Thoracic aorta (tissue), 2 donors: ENCODE measurements at places on chromosomes 7 and 10. TPM values are rescaled to one million over a fixed set of nuclear protein-coding genes. Genes with fewer than 3 reads are reported as not detected.

DNA sequence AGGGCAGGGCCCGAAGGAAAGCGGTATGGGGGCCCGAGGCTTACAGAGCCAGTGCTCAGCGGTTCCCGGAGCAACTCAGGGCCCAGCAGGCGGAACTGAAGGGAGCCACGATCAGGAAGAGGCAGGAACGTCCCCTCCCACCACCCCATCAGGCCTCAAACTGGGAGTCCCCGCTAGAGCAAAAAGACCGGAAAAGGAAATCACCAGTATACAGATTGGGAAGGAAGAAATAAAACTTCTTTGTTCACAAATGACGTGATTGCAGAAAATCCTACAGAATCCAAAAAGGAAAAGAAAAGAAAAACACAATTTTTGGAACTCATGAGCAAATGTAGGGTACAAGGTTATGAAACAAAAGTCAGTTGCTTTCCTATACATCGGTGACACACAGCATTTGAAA is 21.6 kb upstream of the ZFAND2A start:
- DNase-seq = no peak

DNA sequence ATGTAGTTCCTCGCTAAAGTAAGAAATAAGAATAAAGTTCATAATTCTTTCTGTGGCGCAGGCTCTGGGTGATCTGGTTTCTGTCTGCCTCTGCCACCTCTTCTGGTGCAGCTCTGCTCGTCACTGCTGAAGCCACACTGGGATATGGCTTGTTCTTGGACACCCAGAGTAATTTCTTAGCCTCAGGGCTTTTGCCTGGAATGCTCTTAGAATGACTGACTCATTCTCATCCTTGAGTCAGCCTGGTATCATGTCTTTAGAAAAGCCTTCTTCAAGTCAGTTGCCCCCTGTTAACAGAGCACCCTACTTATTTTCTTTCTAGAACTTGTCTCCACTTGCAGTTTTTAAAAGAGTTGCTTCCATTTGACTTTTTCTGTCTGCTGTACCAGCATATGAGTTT is 2.0 kb downstream of the ZSCAN25 start:
- DNase-seq = no peak

DNA sequence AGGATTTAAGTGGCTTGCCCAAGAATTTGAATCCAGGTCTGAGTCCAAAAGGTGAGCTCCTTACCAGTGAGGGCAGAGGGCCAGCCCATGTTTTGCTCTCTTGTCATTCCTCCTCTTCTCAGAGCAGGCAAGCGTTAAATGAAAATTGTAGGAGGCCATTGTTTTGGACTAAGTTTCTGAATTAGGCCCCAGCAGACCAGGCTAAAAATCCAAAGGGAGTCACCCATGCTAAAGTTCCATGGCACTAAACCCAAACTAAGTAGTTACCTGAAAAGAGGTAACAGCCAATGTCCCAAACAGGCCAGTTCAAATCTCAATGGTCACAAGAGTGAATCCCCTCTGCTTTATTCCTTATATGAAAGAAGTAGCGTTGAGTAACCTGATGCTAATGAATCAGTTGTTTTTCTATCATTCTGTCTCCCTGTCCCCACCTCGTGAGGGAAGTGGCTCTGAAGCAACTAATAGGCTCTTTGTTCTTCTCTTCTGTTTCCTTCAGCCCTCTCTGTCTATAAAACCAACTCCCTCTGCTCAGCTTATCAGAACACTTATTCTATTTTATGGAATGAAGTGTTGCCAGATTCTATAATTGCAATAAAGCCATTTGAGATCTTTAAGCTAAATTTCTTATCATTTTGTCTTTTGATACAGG is 17.5 kb upstream of the CDH23 start:
- DNase-seq = no peak

Gene LARP4B
- 42.2 TPM for total RNA-seq

Gene PLAC9
- total RNA-seq = 42.7 TPM

Gene TRIM73
- total RNA-seq = 2.2 TPM

Gene NPTX2
- 55.7 TPM for total RNA-seq

DNA sequence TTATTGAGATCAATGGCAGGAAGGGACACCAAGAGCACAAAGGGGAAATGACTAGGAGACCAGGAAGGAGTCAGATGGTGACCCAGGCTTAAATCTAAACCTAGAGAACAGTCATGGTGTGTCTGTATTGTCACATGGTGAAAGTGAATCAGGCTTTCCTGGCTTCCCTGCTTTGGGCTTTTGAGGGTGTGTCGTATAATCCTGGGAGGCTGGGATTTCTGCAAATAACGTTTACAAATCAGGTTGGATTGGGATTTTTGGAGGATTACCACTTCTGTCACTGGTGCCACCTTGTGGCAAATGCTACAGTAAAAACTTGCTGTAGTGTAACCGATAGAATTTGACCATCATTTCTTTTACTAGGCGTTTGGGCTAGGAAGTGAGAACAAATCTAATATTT is 502.6 kb downstream of the NRG3 start:
- no peak for DNase-seq

DNA sequence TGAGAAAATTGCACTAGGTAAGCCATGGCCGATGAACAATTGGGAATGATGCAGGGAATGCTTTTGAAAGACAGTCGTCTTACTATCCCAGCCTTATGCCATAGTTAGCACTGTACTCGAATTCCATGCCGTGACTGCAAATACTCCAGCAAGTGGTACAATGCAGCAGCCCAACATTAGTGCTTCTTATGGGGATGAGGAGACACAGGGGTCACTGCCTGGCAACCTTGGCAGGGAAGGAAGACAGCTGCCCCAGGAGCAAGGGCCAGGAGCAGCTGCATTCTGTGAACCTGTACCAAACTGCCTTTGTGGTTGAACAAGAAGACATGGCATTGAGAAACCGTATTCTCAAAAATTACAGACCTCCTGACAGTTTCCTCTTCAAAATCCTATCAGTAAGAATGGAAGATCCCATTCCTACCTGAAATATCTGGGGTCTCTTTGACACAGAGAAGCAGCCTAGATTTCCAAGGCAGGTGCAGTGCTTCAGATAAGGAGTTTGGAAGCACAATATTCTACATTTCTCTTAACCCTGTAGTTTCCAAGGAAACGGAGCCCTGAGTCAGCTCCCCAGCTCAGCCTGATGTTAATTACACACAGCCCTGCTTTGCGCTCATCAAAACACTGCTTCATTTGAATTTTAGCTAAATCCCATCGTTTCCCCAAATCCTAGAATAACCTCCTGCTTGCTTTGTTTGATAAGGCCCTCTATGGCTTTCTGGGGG is 49.0 kb upstream of the FRMD4A start:
- DNase-seq = no peak

DNA sequence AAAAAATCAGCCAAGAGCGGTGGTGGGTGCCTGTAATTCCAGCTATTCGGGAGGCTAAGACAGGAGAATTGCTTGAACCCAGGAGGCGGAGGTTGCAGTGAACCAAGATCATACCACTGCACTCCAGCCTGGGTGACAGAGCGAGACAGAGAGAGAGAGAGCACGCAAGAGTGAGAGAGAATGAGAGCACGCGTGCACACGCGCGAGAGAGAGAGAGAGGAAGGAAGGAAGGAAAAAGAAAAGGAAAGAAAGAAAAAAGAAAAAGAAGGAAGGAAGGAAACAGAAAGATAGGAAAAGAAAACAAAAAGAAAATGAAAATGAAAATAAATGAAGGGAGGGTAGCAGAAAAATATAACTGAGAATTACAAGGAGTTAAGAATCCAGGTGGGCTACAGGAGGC is 82.7 kb downstream of the SVOPL start:
- DNase-seq = no peak

Gene JAZF1
- 16.5 TPM for total RNA-seq

DNA sequence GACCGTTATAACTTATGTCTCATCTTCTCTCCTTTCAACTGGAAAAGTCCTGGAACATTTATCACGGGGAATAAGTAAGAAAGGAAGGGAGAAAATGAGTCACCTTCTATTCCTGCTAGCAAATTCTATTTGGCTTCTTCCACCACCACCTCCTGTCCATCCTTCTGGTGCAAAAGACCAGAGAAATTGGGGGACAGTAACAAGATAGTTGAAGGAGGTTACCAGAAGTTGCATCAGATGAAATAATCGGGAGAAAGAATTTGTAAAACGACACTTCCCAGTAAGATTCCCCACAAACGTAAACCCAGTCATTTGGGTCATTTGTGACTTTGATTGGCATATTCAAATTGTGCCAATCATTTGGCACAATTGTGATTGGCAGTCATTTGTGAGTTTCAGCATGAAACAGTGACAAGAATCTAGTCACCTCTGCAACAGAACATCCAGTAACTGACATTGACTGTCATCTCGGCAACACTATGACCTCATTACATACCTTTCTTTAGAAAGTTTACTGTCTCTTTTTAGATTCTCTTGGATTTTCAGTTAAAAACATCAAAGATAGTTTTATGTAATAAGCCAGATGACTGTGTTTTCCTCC is 51.3 kb upstream of the PIK3CG start:
- no peak for DNase-seq

- no peak for DNase-seq
These were observed 58.9 kb downstream of the HIBADH start for GRCh38 chr7:27603813-27604212.

DNA sequence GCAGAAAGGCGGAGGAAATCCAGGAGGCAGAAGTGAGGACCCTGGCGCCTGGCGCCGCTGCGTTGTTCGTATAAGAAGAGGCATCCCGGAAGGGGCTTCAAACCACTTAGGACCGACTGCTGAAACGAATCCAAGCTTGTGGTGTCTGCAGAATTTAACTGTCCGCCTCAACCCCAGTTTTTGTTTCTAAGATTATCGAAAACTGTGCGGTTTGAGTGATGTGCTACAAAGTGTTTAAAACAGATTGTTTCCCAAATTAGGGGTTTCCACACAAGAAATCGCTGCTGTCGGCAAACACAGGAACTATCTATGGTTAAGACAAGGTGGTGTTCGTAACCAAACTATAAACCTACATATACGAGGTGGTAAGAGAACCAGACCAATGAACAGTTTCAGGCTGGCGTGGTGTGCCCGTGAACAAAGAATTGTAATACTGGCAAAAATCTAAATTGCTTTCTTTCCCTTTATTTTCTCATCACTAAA is 835 bp upstream of the DGKI start:
- DNase-seq = no peak

DNA sequence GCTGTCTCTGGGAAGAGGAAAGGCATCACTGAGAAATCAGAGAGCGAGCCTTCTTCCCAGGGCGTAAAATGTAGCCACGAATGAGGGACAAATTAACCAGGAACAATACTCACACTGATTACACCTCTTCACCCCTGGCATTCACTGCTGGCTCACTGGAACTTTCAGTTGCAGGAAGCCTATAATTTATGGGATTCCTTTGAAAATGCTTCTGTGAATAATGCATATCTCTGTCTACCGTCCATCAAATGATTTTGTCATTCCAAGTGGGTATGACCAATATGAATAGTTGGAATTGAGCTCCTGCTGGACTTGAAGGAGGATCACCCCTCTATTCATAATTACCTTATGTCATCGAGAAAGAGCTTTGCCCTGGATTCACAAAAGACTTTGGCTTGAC is 360.3 kb upstream of the FZD8 start:
- DNase-seq = no peak

DNA sequence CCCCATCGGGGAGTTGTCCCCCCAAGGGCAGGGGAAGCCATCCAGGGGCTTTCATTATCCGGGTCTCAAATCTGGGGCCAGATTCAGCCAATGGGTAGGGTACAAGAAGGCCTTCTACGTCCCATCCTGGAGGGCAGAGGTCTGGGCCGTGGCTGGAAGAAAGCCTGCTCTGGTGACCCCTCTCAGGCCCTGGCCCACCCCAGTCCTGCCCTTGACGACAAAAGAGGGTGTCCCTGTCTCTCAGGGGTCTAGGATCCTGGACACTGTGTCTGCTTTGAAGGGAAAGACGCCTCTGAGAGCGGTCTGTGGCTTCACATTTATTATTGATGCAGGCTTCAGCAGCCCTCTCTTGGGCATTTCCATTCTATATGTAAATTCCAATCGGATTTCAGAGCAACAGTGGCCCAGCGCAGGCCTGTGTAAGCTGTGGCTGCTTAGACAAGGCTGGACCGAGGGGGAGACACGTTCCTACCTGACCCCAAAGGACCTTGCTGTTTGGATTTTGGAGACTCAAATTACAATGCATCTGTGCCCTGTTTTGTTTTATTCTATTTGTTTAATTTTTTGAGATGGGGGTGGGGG is 83.2 kb upstream of the BAIAP2L1 start:
- DNase-seq = no peak

GRCh38 chr7:107701191-107701590 is 40.6 kb downstream of the SLC26A4 start:
- no peak for DNase-seq

Gene UPK3BL2
- total RNA-seq = 14.7 TPM

DNA sequence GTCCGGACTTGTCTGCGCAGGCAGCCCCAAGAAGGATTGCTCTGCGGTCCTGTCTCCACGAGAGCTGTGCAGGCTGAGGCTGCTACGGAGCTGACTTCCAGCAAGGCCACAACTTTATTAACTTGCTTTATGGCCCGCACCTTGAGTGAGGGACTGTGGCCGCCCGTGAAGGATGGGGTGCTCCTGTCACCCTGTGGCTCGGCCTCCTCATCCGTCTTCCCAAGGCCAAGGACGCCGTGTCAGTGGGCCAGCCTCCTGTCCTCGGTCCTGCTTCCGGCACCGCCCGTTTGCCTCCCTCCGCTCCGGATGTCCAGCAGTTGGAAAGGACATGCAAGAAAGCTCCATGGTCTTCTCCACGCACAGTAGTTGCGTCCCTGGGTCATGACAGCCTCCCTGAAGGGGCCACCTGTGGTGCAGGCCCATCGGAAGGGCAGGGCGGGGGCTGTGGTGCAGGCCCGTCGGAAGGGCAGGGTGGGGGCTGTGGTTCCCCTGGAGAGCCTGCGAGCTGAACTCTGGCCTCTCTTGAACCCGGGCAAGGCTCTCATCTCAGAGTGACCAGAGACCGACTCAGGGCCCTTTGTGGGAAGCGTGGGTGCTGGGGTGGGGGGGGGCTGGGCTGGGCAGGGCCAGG is 87.1 kb downstream of the NKX6-2 start:
- DNase-seq = no peak

DNA sequence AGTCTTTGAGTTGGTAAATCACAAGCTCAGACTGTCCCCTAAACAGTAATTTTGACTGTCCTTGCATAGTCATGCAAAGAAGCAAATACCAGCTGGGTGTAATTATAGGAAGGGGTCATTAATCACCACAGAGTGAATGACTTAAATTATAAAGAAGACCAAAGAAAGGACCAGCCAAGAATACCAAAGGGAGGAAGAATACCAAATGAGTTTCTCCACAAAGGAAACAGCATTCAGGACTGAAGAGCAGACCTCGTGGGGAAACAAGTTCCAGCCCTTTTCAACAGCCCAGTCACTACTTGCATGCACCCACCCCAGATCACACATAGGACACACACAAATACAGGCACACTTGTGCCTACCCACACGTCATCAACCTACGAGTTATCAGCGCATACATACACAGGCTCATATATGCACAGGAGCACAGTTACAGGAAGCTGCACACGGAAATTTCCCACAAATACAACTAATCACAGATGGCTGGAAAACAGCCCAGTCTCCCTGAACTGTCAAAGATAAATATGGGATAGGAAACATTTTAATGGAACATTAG is 77.6 kb downstream of the DENND2A start:
- no peak for DNase-seq

- no peak for DNase-seq
These were observed 37.2 kb downstream of the HTRA1 start for GRCh38 chr10:122498521-122498920.

Gene SYT15
- 2.6 TPM for total RNA-seq
